Dorsolateral prefrontal cortex (tissue), 122 donors: ENCODE measurements at places on chromosomes 4 and X.

DNA sequence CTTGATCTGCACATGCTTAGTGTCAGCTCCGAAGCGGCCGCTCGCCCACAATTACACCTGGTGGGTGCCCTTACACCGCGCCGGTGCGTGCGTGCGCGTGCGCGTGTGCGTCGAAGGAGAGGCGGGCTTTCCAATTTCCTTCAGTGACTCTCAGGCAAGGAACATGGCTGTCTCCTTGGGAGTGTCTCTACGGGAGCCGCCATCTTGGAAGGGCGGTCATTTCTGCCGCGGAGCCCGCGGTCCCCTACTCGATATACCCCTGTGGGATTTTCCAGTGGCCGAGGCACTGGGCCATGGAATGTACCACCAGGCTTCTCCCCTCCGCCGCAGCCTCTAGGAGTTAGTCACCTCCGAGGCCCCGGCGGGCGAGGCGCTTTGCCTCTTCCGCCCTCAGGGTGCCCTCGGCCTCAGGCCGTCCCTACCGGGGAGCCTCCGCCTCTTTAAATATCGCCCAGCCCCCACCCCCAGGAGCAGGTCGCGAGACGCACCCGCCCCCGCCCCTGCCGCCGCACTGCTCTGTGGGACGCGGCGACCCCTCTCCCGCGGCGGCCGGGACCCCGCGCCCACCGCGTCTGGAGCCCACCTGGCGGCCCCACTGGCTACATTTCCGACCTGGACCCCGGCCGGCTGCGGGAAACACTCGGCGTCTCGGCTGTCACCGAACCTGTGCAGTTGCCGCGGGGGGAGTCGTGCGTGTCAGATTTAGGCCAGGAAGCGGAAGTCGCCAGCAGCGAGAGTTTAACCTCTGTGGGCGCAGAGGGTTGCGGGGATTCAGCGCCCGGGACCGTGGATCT lies at the start of gene ZNF41:
ZNF41 (minus strand) TSS at position 711 of the 794 bp plus-strand sequence. CDS start 15,741 bp downstream, outside the sequence.
- DNase-seq, result peak; percentile 55

GRCh38 chr4:98656443-98656842 lies 2.0 kb downstream of the TSPAN5 start:
- DNase-seq, result no peak

- no peak for DNase-seq
These were observed 230.9 kb downstream of the SOWAHB start for GRCh38 chr4:76666944-76667532.

GRCh38 chr4:153890761-153891160 lies 101.9 kb upstream of the SFRP2 start:
- DNase-seq, result no peak

DNA sequence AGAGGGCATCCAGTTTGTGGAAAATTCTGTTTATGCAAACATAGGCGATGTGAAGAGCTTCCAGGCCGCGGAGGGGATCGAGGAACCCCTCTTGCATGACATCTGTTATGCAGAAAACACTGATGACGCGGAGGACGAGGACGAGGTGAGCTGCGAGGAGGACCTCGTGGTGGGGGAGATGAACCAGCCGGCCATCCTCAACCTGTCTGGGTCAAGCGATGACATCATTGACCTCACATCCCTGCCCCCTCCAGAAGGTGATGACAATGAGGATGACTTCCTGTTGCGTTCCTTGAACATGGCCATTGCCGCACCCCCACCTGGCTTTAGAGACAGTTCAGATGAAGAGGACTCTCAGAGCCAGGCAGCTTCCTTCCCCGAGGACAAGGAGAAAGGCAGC lies 74.6 kb upstream of the PRPS2 start:
- DNase-seq, result no peak
